Upper lobe of right lung (tissue), 1 donor: ENCODE measurements at places on chromosomes 16 and 17.
A peak's percentile ranks its signal among the peaks of the same experiment; 100 is the strongest.

GRCh38 chr16:70760221-70760620 is 40.7 kb downstream of the VAC14 start:
- no peak for DNase-seq

DNA sequence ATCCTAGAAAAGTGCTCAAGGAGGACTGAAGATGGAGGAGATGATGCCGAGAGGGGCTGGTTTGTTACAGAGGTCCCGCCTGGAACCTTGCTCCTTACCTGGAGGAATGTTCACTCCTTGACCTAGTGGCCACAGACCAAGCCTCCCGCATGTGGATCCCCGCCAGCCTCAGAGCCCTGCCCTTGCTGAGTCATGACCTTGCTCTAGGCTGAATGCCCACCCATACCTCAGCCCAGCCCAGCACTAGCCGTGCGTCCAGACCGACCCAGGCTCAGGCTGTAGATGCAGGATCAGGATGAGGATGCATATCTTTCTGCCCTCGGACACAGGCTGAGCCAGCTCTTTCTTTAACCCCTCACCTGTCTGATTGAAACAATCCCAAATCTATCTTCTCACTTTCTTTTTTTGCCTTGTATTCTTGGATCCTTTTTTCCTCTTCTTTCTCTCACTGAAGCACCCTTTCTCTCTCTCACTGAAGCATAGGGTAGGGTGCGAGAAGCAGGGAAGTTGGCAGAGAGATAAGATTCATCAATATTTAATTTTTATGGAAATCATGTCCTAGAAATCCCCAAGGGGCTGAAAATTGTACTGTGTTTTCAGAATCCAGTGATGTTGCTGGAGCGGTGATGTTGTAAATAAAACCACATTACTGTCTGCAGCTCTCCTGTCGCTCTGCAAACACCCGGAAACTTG is 34.9 kb downstream of the WSCD1 start:
- peak; percentile 30 for DNase-seq

DNA sequence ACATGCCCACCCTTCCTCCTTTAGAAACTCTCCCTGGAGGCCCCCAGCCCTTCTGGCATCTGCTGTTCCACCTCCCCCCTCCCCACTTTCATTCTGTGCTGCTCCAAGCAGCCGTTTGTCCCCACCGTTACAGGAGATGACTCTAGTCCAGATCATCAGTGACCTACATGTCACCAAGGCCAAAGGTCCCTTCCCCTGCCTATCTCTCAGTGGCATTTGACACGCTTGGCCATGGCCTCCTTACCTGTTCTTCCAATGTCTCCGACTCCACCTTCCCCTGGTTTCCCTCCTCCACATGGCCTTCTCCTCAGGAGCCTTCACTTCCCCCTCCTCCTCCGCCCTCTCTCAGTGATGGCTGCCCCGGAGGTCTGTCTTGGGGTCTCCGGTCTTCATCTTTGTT is 9.4 kb downstream of the TMEM92 start:
- no peak for DNase-seq

DNA sequence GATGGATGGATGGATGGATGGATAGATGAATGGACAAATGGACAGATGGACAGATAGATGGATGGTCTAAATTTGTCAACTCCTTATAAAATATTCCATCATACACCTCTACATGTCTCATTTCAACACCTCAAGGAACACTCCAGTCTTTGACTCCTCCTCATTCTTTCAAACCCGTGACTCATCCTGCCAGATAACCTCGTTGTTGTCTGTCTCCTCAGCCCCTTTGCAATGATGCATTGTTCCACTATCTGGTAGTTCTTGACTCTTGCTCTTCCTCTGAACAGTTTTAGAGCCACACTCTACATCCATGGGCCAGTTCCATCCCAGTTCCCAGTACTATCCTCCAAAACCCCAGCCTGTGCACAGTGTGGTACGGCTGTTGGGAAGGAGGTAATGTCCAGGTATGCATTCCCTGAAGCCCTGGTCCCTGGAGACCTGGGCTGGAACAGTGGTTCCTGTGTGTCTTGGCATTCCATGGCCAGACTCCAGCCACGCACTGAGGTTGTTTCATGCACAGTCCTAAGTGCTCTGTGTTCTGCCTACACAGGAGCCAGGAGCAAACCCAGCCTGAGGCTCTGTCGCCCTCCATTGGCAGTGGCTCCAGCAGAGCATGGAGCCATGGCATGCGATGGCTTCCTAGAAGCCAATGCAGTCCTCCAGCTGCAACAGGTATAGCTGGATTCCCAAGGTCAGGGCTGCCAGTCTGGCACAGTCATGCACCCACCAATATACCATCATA is 105.7 kb downstream of the C17orf67 start:
- no peak for DNase-seq

DNA sequence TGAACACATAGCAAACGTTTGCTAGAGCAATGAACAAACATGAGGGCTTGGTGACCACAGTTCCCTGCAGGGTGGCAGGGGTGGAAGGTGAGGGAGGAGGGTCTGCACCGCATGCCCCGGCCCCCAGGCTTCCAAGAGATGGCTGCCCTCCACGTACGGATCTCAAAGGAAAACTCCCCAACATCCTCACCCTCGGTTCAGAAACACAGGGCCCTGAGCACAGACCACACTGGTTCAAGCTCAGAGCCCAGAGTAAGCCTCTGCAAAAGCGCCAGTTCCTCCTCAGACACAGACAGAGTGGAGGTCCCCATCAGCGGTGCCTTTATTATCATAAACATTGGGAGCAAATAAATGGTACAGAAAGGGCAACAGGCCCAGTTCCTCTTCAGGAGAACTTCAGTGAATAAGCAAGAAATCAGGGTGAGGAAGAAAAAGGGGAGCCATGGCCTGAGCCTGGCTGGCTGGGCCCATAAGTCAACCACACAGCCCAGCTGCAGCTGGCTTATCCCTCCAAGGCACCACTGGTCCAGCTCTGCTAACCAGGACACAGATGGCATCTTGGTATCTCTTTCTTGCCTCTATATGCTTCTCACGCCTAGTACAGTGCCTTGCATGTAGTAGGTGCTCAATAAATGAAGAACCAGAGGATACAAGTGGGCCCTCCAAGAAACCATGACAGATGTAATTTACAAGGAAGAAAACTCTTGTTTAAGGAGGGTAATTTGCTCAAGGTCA is 11.0 kb downstream of the MPO start:
- no peak for DNase-seq
